ENCODE measurements at places on chromosomes 5 and 9.

DNA sequence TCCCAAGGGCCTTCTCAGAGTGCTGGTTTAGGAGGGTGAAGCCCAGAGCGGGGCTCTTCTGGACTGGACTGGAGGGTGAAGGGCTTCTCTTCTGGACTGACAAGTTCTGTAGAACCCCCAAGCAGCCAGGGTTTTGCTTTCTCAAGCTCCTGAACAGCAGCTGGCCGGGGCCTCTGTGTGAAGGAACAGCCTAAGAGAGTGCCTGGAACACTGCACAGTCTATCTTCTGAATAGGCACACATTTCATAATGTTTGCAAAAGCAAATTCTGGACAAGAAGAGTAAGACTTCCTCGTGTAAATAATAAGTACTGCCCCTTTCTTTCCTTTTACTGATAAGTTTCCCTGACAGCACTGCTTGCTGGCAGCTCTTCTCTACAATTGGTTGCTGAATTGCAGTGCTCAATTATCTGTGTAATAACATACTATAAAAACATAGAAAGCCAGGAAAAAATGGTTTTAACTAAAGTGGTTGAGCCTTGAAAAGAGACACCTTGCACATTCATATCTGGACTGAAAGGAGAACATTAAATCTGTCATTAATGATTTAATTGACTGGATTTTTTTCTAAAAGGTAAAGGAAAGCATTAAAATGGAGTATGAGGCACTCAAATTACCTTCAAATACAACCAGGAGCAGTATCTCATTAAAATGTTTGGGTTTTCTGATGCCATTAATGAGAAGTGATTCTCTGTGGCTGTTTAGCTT is 20.5 kb downstream of the MAST4 start:
- no peak for DNase-seq

GRCh38 chr9:105141146-105141975 is 103.1 kb upstream of the SLC44A1 start:
- DNase-seq = no peak

DNA sequence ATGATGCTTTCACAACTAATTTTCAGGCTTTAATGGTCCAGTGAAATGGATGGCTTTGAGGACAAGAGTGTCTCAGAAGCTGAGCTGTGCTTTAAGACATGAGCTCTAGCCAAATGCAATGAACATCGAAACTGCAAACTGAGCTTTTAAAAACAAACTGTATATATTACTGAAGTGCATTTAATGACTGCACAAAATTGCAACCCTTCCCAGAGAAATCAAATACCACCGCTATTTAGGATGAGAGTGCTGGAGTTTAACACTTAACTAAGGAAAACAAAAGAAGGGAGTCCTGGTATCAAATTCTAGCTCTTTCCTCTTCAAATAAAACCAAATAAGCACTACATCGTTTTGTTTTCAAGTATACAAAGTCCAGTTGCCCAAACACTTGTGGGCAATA is 163.9 kb downstream of the SLF1 start:
- DNase-seq = no peak

DNA sequence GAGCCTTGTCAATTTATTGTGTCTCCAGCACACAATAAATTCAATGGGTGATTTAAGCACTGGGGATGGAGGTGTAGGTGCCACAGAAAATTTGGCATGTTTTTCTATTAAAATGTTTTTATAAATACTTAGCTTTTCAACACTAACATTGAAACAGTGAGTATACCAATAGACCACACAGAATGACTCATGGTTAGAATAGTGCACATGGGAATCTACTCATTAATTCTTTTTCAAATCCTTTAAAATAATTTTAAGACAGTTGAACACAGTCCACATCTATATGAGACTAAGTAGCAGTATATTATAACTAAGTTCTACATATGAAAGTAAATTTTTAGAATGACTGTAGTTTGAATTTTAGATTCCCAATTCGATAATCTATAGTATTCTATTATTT is 67.1 kb downstream of the LNPEP start:
- DNase-seq = no peak

GRCh38 chr9:134229466-134230091 is 65.2 kb upstream of the RNU6ATAC start:
- DNase-seq = no peak

DNA sequence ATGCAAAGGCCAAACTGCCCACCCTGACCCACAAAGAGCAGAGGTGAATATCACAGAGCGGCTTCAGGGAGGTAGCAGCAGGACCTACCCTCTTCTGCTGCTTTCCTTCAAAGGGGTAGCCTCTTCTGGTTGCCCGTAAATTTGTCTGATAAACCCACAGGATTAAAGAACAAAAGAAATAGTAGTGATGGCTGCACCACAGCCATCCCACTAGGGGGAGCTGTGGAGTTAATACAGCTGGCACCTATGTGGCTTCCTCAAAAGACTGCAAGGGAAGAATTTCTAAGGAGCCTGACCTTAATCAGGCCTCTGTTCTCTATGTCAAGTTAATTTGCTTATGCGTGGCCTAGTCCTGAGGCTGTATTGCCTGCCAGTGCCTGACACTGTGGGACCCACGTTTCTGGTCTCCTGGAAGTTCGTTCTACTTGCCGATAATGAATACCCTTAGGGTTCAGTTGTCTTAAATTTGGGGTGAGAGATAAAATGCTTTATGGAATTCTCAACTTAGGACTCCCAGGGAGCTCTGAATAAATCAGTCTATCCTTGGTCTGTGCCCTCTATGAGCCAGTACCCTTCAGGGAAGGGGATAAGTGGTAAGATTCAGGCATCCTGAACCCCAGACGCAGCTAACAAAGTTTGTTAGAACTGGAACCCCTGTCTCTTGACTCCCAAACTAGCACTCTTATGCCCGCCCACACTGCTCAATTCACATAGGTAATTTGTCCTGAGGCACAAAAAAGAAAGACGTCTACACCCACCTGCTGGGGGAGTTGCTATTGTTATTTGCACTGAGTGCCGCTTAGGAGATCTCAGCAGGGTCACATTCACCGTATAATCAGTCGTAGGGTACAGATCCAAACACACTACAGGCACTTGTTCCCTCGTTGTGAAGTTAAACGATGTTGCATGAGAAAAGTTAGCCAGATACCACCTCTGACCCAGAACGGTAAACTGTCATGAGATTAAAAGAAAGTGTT is 77.1 kb downstream of the SUSD1 start:
- DNase-seq = peak; percentile 62

- no peak for DNase-seq
These were observed 92.7 kb downstream of the SV2C start for GRCh38 chr5:76175821-76176403.

- no peak for DNase-seq
These were observed 58.6 kb upstream of the CTXN3 start for GRCh38 chr5:127590156-127590722.

DNA sequence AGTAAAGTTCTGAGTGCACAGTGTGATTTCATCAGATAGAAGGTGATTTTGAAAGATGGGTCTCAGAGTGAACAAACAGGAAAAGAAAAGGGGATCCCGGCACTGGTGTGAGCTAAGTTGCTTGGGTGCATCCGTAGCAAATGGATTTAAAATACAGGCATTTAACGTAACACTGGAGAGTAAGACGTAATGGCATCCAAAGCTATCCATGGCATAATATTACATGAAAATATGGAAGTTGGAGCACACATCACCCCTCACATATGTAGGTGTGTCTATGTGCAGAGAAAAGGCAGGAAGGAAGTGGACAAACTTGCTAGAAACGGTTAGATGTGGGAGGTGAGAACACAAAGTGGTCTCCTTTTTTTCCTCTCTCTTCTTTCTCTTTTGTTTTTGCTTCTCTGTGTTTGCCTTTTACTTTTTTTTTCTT is 38.2 kb upstream of the SEMA4D start:
- DNase-seq = no peak

- peak; percentile 80 for DNase-seq
These were observed 11.3 kb upstream of the ANGPTL2 start for GRCh38 chr9:127133739-127134167.

- DNase-seq = no peak
These were observed 198.8 kb downstream of the AUH start for GRCh38 chr9:91162784-91163443.

GRCh38 chr5:43602461-43603343 is at the start of gene NNT:
Gene NNT, plus strand, starts transcription at chr5:43603180. Its CDS starts 6,016 bp downstream, at chr5:43609196.
- DNase-seq = peak; percentile 86

DNA sequence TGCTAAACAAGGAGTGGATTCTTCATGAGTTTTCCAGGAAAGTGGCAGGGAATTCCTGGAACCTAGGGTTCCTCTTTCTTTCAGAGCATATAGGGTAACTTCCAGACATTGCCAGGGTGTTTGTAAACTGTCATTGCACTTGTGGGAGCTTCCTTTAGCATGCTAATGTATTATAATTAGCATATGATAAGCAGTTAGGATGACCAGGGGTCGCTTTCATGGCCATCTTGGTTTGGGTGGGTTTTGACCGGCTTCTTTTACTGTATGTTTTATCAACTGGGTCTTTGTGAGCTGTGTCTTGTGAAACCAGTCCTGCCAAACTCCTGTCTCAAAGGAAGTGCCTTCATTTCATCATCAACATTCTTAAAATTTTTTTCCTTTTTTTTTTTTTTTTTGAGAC is 11.9 kb upstream of the MELK start:
- no peak for DNase-seq

DNA sequence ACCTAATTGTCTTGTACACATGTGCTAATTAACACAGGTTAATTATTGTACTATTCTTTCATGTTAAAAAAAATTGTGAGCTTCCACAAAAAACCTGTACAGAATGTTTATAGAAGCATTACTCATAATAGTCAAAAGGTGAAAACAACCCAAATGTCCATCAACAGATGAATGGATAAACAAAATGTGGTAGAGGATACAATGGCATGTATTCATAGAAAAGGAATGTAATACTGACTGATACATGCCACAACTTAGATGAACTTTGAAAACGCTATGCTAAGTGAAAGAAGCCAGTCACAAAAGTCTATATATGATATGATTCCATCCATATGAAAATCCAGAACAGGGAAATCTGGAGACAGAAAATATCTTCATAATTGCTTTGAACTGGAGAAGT is 25.6 kb downstream of the RRAGA start:
- no peak for DNase-seq

GRCh38 chr9:125579030-125579932 is 127.7 kb downstream of the MAPKAP1 start:
- DNase-seq = no peak

DNA sequence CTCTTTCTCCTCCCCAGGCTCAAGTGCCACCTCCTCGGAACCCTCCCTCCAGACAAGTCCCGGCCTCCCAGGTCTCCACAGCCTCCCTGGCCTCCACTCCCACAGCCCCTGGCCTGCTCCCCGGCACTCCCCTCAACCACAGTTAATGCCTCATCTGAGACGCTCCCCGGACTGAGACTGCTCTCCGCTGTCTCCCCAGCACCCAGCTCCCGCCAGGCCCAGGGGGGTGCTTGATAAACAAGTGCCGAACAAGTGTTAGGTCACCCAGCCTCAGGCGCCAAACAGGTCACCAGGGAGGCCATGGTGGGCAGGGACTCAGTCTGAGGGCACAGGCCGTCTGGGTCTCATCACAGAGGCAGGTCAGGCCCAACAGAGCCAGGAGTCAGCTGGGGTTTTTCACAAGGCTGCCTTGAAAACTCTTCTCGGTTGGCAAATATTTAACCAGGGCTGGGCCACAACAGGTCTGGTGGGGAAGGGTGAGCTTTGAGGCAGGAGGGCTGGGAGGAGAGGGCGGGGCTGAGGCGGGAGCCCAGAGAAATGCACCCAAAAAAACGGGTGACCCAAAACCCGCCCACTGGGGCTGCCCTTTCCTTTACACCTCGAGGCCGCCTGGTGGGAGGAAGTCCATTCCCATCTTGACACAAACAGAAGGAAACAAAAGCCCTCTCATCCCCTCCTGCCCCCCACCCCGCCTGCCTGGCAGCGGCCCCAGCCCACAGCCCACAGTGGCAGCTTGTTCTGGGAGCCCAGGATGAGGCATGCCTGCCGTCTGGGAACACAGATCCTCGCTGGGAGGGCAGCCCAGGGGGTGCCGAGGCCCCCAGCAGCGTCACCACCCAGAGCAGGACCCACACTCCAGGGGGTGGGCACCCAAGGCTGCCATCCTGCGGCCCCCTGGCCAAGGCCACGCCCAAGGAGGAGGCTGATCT is 66.6 kb upstream of the STXBP1 start:
- peak; percentile 82 for DNase-seq

- no peak for DNase-seq
These were observed 98.7 kb downstream of the EDIL3 start for GRCh38 chr5:84285641-84286637.

GRCh38 chr5:77031891-77032290 is 1.7 kb downstream of the AGGF1 start:
- DNase-seq = no peak

DNA sequence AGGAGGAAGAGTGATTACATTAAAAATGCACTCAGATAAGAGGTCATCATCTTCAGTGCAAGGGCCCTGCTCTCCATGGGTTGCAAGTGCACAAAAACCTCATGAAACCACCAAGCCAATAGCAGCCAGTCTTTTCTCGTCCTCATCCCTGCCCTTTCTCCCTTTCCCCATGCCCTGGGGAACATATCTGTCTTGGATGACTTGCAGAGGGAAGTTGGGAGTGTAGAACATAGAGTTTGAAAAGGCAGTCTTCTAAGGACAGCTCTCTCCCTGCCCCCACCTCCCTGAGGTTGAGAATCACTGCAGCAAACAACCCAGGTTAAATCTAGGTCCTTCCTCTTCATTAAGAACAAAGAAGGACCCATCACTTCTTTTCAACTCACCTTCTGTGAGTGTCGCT is 22.0 kb downstream of the DDX31 start:
- DNase-seq = no peak

GRCh38 chr5:147162740-147163139 is 72.1 kb upstream of the STK32A start:
- DNase-seq = no peak

GRCh38 chr5:140857177-140857986 is 1.7 kb downstream of the PCDHA10 start:
- DNase-seq = no peak

- no peak for DNase-seq
These were observed 93.1 kb upstream of the TMED7 start for GRCh38 chr5:115718927-115719326.

DNA sequence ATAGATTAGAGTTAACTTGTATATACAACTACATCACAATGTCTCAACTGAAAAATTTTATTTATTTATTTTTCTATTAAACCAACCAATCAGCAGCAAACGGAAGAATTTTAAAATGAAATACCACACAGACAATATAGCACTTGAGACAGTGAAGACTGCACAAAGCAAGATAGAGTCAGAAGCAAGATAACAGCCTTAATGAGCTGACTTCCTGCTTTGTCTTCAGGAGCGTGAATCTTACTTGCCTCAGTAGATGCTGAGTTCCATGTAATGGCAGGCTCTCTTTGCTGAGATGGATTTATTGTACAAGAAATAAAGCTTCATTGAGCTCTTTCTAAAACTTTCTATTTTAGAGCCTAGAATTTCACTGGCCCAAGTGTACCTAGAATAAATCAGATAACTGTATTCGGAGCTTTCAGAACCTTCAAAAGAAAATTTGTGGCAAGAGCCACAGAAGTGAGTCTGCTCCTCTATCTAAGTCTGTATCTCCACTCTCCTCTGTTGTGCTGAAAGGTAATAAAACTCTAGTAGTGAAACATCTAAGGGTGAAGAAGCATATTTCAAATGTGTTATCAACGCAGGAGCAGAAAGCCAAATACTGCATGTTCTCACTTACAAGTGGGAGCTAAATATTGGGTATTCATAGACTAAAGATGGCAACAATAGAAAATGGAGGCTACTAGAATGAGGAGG is 83.3 kb upstream of the ANKRD55 start:
- DNase-seq = no peak
